Anterior cingulate cortex (tissue), 58 donors: ENCODE measurements at places on chromosomes 5 and 9.

DNA sequence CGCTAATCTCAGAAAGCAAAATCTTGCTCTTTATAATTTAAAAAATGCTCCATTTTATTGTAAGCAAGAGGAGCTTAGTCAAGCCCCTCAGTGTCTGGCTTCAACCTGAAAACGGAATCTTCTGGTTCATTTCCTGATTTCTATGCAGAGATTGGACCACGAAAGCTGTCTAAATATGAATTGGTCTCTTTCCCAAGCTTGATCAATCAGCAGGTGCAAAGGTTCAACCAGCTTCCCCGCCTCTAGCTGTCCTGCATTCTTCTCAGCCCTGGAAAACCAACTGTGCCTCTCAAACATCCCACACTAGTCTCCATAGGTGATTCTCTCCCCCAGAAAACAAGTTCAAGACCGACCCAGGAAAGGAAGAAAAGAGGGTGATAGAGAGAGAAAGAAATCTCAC, 34.5 kb downstream of the FNBP1 start:
- DNase-seq: no peak

DNA sequence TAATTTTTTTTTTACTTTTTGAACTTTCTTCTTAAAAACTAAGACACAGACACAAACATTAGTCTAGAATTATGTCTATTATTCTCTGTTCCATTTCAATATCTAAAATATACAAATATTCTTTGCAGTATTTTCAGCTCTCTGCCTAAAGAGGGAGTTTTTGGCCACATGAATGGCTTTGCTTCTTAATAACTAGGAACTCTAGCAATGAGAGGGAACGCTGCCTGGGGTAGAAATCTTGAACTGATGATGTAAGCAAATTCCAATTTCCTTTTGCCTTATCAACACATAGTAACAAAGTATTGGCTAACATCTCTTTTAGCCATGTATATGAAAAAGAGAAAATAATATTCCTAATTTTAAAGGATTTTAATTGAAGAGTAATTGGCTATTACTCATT, 51.9 kb downstream of the SLC25A46 start:
- no peak for DNase-seq

DNA sequence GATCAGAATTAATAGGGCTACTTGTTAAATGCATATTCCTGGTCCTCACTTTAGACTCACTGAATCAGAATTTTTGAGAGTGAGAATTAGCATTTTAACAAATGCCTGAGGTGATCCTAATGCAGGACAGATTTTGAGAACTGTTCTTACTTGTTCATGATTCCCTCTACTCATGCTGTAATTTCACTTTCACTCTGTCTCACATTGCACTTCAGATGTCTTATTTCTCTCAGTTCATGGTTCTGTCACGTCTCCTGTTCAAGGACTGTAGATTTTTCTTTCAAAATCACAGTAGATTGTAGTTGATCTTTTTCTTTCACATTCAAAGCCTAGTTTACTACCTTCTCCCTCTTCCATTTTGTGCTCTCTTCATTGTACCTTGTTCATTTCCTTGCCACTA, 54.3 kb downstream of the ADGRV1 start:
- no peak for DNase-seq

DNA sequence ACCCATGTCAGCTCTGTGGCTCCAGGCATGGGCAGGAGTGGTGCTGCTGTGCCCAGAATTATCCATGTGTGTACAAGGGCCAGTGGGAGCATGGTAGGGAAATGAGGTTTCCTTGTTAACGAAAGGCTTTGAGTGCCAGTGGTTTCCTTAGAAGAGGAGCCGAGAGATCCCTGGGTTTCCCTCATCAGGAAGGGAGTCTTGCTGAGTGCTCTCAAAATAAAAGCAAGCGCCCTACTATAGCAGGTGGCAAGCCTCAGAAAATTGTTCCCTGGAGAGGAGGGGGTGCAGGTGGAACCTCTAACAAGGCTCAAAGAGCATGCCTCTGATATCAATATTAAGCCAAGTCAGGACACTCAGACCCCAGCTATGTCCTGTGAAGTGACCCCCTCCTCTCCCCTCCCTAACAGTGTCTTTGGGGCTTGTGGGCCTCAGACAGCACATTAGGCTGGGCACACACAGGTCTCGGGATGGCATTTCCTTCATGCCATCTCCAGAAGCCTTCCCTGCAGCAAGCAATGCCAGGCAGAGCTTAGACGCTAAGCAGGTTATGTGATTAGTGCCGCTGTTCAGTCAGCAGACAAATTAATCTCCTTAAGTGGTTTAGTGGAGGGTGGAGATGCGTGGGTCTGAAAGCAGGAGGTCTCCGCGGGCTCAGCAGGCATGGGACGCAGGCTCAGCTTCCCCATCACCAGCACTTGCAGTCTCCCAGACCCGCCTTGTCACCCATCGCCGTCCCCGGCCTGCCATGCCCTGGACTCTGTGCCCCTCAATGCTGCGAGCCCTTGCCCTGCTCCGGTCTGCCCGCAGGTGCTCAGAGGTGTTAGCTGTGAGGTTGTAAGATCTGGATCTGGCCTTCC, 60.0 kb upstream of the RARS1 start:
- no peak for DNase-seq

DNA sequence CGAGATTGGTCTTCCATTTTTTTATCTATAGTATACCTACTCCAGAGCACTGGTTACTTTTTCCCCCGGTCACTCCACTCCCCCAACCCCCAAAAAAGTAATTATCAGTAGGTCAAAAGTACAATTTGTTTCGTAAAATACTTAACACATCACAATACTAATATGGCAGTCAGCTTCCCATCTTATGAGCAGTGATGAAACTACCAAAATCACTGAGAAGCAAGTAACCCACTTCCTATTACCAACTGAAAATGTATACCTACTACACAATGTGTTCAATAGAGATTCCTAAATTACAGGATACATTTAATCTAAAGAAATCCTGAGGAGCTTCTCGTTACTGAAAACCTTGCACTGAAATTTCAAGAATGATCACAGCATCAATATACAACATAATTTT, 1.9 kb downstream of the CERT1 start:
- DNase-seq: no peak

DNA sequence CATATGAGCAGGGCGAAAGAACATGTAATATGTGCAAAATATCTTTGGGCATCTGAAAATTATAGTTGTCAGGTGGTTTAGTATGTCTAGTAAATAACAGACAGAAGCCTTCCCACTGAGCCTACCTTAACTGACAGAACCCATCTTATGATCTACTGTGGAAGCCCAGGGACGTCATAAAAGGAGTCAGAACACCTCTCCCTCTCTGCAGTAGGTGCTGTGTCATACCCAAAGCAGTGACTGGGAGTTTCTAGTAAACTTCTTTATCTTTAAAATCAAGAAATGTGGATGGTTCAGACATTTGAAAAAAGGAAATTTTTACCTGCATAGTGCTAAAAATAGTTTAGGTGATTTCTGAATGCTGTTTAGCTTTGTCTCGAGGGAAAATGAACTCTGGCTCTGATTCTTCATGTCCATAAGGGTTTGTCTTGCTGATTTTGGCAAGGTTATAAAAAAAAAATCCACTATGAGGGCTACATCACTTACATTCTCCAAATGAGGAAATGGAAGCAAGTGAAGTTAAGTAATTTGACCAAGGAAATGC, 104.0 kb downstream of the NUDT12 start:
- no peak for DNase-seq

GRCh38 chr5:174937201-174938123, 213.1 kb downstream of the MSX2 start:
- DNase-seq: no peak

- DNase-seq: no peak
These were observed 14.8 kb downstream of the ACO1 start for GRCh38 chr9:32399110-32399815.

GRCh38 chr9:19999491-20000057, 210.7 kb upstream of the SLC24A2 start:
- DNase-seq: no peak

GRCh38 chr9:7042124-7042523, 284.4 kb downstream of the KDM4C start:
- no peak for DNase-seq

DNA sequence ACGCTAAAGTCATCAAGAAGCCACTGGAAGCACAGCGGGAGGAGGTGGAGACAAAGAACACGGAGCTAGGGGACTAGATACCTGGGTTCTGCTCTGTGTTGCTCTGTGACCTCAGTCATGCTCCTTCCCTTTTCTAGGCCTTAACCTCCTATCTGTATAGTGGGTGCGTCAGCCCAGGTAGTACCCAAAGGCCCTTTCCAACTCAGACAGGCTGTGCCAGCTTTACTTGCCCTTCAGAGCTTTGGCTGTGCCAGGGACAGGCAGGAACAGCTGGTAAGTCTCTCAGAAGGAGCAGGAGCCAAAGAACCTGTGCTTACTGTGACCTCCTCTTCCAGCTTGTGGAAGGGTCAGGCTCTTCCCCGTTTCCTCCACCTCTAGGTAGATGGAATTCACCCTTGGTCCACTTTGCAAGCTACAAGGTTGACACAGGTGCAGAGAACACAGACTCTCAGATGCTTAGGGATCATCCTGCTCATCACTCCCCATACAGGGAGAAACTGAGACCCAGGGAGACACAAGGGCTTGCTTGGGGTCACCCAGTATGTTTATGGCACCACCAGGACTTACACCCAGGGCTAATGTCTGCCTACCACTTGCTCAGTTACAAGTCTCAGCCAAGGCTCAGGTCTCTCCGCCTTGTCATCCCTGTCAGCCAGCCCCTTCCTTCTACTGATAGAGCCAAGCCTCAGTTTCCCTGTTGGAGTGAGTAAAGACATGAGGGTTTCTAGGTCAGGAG, 1.7 kb downstream of the CCDC69 start:
- no peak for DNase-seq

- no peak for DNase-seq
These were observed 198.7 kb downstream of the HSPA4 start for GRCh38 chr5:133250527-133250926.

DNA sequence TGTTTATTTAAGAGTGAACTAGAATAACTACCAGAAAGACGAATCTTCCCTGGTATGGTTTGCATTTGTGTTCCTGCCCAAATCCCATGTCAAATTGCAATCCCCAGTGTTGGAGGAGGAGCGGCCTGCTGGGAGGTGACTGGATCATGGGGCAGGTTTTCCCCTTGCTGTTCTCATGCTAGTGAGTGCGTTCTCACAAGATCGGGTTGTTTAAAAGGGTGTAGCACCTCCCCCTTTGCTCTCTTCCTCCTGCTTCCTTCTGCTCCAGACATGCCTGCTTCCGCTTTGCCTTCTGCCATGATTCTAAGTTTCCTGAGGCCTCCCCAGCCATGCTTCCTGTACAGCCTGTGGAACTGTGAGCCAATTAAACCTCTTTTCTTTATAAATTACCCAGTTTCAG, 210.3 kb upstream of the TBC1D2 start:
- no peak for DNase-seq

DNA sequence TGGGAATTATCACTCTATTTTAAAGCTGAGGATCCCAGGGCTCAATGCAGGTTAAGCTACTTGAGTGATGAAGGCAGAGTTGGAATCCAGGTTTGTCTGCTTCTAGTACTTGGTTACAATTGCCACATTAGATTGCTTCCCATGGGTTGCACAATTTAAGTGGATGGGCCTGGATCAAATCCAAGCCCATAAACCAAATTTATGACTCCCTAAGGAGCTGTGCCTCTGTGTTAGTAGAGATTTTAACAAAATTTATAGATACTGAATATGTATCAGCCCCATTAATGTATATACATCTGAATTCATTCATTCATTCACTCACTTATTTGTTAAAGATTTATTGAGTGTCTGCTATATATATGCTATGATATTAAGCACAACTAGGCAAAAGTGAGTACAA, 332.3 kb upstream of the KLF9 start:
- no peak for DNase-seq

DNA sequence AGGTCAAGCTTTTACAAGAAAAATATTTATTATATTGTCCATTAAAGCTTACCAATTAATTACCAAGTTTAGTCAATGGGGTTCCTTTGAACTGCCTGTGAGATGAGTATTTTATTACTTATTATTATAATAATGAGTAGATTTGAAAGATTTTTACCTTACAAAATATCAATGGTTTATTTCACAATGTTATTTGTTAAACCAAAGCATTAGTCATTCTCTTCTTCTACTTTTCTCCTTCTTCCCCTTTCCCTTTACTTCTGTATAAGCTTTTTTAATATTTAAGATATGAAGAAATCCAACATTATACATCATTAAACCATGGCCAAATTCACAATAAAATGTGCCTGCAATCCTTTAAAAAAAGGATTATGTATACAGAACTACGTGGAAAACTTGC, 369.5 kb downstream of the ARL15 start:
- DNase-seq: no peak

DNA sequence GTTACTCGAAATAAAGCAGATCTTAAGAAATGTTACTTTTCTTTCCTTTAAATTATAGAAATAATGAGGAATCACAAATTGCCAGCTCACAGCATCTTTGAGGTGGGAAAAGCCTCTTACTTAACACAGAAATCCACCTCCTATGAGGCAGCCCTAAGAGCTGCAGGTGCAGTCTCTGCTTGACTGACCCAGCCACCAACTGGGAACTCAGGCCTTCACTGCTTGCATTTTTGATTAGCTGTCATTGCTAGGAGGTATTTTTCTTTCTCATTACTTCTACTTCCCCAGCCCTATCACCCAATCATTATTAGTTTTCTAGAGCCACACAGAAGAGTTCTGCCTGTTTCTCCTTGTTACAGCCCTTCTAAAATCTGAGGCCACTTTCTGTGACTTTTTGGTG, 416.5 kb upstream of the KLF4 start:
- DNase-seq: no peak

DNA sequence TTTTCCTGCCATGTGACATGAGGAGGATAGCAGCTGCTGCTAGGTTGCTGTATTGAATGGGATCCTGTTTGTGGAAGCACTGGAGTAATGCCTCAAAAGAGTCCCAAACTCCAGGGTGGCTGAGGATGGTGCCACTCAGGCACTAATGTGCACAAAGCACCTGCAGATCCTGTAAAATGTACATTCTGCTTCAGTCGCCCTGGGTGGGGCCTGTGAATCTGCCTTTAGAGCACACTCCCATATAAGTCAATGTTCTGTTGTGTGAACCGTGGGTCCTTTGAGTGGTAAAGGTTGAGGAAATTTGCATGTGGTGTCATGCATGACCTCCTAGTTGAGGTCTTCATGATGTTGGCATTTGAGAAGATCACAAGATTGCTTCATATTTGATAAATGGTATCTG, 31.6 kb upstream of the ANKRD18A start:
- DNase-seq: no peak

DNA sequence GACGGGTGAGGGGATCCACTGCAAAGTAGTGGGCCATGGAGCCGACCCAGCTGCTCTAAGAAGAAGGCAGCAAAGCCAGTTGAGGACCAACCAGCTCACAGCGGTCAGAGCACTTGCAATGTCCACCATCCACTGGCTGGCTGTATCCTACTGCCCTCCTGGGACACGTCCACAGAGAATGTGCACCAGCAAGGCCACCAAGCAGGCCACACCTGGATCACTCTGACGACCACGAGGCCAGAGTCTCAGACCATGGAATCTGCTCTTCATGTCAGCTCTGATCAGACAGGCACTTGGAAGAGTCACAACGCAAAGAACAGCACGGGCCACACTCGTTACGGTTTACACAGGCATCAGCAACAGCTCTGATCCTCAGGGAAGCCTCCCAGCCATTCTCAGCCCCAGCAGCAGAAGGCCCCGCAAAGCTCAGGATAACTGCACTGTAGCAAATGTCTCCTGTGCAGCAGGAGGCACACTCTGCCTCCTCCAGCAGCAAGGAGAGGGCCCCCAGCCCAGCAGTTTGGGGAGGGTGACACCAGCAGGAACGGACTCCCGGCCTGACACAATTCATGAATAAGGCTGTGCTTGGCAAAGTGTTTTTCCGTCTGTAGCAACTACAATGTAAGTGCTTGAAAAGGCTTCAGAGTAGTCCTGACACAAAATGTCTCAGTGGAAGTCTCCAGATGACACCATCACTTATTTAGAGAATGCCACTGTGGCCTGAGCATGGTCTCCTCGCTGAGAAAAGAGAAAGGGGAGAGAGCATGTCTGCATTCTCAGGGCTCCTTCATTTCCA, 15.7 kb downstream of the SEMA4D start:
- peak; percentile 38 for DNase-seq
